ENCODE measurements at places on chromosomes 11 and 22.

GRCh38 chr11:117195258-117195657, 3.9 kb upstream of the TAGLN start:
- no peak for DNase-seq

- no peak for DNase-seq
Measured at GRCh38 chr11:95140397-95141033, 50.9 kb downstream of the ENDOD1 start.

DNA sequence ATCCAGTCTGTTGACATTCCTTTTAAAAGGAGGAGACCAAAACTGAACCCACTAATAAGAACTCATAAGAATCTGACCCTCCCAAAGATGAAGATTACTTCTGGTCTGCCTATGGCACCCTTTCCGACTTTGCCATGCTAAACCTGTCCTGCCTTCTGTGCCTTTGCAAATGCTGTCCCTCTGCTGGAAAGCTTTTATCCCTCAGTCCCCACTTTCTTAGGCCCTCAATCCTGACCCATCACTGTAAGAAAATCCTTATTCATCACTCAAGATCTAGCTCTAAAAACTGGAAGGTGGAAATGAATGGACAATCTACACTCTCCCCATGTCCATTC, 10.4 kb downstream of the MPZL3 start:
- DNase-seq = no peak

DNA sequence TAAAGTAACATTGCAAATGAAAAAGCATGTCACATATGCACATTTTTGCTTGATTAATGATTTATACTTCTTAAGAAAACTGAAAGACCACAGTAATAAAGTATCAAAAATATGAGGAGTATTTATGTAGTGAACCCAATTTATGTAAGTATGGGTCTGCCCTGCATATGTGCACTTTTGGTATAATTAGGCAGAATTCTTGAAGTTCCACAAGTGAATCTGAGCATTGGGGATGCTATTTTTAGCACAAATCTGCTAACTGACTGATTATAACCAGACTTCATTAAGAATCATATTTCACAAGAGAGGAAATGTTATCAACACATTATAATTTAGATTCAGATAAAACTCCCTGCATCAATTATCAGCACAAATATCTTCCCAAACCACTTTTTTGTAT, 407.1 kb upstream of the LRRC4C start:
- DNase-seq = no peak

DNA sequence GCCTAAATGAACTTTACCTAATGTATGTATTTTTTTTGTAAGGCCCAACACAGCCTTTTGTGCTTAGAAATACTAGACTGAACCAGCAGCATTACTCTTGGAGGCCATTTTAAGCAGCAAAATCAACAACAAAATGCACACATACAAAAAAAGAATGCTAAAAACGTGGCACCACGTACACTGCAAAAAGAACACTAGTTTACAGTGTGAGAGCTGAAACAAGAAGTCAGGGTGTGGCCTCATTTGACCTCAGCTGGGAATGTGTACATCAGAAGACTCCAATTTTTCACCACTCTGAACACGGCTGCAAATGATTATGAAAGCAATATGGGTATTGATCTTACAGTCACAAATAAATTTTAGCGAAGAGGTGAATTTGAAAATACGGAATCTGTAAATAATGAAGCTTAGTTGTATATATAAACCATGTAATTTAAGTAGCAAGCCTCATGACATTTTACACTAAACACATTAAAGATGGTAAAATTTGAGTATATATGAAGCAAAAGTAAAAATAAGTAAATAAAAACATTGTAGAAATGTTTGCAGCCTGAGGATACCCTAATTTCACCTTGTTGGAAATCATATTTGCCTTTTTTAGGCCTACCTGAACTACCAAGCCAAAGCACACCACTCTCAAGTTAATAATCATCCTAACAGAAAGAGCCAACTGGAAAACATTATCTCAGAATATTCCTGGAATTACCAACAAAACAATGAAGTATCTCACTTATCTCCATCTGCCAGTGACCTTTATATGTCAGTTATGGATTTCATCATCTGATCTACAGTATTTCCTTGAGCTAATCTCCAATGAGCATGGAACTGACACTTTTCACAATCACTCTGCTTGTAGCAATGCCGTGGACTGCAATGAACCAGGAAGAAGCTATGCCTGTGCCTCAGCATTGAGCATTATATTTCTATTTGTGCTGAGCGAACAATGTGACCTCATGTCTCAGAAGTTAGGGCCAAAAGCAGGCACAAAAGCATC, 319.5 kb upstream of the FAT3 start:
- no peak for DNase-seq

DNA sequence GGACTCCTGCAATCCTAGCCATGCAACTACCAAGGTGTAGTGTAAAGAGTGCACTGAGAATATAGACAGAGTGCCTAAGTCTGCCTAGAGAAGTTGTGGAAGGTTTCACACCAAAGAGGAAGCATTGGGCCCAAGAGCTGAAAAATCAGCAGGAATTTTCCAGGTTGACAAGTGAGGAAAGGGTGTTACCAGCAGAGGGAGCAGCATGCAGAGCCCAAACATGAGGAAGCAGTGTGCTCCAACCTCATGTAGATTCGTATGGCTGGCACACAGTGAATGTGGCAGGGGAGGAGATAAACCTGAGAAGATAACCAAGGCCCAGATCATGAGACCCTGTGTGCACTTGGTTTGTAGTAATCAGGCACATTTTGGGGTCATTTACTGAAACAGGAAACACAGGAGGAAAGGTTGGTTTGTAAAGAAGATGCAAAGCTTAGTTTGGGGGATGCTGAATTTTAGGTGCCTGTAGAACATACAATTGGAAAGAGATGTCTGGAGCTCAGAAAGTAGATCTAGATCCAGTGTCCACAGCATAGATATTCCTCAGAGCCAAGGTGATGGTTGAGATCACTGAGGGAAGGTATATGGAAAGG, 1.7 kb downstream of the HPX start:
- DNase-seq = no peak

DNA sequence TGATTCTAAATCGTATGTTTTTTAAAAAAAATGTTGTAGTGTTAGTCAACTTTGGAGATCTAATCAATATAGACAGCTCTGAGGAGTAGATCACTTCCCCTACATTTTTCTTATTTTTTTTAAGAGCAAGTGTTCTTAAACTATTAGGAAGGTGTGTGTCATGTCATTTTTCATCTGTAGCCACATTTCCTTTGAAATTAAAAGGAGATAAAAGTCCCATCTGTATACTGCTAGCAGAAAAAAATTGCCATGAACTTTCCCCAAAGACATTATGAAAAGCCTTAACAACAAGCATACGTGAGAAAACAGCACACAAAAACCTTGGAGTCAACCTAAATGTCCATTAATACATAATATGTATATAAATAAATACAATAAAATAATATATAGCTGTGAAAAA, 286.6 kb downstream of the ETS1 start:
- no peak for DNase-seq

GRCh38 chr11:75147191-75147874, 3.6 kb upstream of the SLCO2B1 start:
- no peak for DNase-seq

DNA sequence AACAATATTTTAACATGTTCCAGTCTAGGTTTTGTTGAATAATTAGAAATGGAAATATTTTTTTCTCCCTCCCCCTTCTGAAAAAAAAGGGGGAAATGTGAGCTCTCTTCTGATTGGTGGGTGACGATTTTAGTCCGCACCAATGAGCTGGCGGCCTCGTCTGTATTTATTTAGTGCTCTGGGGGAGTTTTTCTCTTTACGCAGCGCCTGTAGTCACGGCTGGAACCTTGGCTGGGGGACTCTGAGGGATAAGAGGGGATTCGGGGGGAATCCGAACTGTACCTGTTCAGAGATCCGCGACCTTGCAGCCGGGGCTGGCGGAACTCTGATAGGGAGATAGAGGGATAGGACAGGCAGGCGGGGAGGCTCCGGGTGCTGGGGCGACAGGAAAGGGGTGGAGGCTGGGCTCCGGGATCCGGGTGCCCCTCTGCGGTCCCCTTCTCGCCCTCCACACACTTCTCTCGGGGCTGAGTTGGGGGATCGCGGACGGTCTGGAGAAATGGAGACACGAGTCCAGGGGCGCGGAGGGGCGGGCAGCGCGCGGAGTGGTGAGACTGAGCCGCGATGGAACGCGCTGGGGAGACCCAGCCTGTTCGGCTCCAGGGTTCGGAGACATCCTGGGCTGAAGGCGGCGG, 99.7 kb upstream of the HSD17B12 start:
- DNase-seq = peak; percentile 14

DNA sequence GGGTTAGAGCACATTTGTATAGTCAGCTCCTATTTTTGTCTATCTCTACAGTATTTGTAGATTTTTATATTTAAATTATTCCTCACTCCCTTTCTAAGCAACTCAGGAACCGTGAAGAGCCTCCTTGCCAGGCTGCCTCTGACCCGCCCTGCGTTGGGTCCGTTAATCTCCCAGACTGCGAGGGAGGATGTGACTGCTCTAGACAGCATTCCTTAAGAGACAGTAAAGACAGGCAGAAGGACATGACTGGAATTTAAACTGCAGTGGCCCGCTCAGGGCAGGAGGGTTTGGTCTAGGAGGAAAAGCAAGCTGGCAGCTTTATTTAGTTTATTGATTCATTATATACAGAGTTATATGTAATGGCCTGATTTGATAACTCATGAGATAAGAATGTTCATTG, 413.7 kb downstream of the TMEM135 start:
- no peak for DNase-seq

GRCh38 chr11:78350646-78351165, 66.9 kb downstream of the GAB2 start:
- no peak for DNase-seq

DNA sequence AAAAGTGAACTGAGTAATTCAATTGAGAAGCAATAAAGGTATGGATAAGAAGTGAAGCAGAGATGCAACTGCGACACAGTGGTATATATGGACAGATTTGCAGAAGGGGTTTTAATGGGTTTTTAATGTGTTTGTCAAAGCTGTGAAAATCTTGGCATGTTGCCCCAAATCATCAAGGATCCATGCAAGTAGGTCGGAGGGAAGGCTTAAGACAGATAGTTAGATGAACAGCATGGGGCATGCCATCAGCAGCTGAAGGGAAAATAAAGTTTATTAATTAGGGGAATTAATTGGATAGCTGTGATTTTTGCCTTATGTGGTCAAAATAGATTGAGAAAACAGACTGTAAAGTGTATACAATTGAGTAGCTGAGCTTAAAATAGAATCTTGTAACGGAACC, 840.1 kb downstream of the JRKL start:
- DNase-seq = no peak

DNA sequence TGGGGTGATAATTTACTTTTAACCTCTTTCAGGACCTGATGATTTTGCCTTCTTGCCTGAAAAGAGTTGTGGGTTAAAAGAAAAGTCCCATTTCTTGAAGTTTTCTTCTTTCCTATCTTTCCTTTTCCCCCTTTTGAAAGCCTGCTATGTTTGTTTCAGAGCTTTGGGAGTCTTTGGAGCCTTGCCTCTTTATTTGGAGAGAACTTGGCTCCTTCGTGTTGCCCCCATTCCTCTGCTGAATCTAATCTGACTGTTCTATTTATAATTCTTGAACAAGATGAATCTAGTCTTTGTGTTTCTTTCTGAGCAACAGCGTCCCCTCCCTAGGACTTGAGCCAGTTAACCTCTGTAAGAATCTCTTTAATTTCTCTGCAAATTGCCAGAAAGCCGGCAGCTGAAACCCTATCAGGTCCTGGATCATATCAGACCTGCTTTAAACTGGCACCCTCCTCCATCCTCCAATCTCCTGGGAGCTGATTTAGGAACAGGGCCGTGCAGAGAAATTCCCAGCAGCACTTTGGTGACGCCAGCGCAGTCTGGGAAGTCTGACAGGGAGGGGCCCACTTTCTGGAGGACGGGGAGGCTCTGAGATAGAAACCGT, 289.1 kb upstream of the SORL1-AS1 start:
- peak; percentile 5 for DNase-seq

DNA sequence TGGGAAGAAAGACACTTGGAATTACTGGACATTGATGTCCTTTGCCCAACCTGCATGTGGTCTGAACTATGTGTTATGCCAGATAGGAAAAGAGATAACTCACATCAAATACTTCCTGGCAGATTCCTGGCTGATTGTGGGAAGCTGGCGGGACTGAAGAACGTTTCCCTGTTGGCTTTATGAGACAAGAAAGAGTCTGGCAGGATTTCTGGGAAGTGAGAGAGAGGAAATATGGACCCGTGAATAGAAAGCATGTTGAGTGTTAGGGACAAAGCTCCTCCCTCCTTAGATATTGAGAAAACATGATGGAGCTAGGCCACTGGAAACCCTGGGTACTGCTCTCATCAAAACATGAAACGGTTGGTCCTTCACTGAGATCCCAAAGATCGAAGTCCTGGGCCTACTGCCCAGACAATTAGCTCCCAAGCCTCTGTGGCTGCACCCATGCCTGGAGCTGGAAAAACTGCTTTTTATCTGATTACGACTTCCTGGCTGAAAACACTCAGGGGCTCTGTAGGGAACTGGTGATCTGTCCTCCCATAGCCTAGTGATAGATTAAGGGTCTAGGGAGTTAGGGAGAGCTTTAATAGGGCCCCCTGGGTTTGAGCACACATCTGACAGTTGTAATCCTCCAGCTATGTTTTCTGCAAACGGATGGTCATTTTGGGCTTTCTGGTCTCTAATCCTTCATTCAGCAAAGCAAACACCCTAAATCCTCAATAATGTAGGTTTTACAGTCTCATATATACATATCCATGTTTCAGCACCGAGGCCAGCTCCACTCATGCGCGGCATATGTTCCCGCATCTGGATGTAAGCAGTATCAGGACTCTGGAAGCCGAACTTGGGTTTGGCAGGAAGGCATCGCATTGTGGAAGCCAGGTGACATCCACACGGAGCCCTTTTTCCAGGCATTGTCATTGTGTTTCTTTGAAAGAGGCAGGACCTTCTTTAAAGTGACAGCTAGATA, 6.1 kb upstream of the B3GAT1 start:
- DNase-seq = no peak

- no peak for DNase-seq
Measured at GRCh38 chr22:47017245-47017644, 254.8 kb downstream of the TBC1D22A start.

DNA sequence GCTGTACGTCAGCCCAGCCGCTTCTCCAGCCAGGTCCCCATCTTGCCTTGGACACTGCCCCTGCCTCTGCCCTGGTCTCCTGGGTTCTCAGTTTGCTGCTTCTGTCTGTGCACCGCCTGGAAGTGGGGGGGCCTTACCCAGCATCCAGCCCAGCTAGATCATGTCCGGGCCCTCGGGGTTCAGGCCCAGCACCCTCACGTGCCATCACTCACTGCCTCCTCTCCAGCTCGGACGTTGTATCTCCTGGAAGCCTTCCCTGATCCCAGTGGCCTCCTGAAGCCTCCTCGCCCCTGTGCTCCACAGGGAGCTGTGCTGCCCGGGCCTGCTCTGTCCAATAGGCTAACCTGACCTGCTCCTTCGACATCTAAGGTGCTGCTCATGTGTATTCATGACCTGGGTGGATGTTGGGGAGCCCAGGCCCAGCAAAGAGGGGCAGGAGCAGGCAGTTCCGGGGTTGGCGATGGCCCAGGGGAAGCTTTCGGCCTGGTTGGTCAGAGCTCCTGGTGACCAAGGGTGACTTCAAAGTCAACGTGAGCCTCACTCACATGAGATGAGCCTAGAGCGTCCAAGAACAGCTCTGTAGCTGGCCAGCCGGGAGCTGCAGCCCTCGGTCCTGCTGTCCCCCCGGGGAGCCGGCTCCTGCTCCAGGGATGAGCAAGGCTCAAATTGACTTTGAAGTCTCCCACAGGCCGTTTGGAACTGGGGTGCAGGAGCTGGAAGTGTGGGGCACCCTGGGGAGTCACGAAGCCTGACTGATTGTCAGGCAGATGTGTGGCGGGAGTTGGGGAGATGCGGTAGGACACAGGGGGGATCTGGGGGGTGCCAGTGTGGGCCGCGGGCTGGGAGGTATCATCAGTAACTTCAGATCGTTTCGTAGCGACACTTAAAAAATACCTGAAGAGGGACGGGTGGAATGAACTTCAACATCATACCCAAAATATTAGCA, 5.2 kb upstream of the ASCL2 start:
- no peak for DNase-seq
